ENCODE measurements at places on chromosomes 6 and 20. TPM values are rescaled to one million over a fixed set of nuclear protein-coding genes. Genes with fewer than 3 reads are reported as not detected.

Gene RFX6
- 1.1 TPM for total RNA-seq

Gene HS3ST5
- total RNA-seq, result 0.32 TPM

Gene FAM8A1
- 46.7 TPM for total RNA-seq

Gene PPP1R3G
- total RNA-seq, result not detected

Gene LY6G5C
- 0.95 TPM for total RNA-seq

Gene ZNF311
- total RNA-seq, result 1.9 TPM

Gene ABHD16B
- total RNA-seq, result not detected

Gene CYP21A2
- total RNA-seq, result 0.40 TPM

Gene SYS1
- total RNA-seq, result 37.0 TPM

Gene PTCHD4
- total RNA-seq, result 0.27 TPM

Gene GSTA2
- not detected for total RNA-seq

Gene MYL9
- total RNA-seq, result 156 TPM

Gene ZSCAN23
- total RNA-seq, result not detected

Gene DEF6
- total RNA-seq, result 4.2 TPM

Gene FBXO30
- 9.4 TPM for total RNA-seq

Gene GLP1R
- not detected for total RNA-seq

Measured in transverse colon (tissue), 4 donors.